ENCODE measurements at places on chromosomes 2 and 18.

- DNase-seq, result peak; percentile 46
These were observed 14.9 kb downstream of the ITGA6 start for GRCh38 chr2:172442072-172442895.

DNA sequence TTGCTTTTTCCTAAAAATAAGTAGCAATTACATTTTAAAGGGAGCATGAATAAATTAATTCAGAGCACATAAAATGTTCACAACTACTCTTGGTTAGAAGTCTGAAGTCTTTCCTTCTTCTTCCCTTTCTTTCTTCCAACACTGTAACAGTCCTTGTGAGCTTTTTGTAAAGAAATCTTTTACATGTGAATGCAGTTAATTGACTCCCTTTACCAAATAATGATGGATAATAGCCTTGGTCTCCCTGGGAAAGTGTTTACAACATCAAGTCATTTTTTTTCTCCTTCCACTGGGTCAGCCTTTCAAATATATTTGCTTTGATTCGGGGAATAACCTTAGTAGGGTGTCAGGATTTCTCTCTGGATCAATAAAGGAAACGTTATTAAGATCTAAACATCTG, 39.1 kb downstream of the CALCRL start:
- no peak for DNase-seq

GRCh38 chr2:19541884-19542283, 183.5 kb upstream of the OSR1 start:
- no peak for DNase-seq

- DNase-seq, result no peak
These were observed 107.4 kb upstream of the ACAA2 start for GRCh38 chr18:49920731-49921130.

- no peak for DNase-seq
These were observed 137.5 kb downstream of the UBR3 start for GRCh38 chr2:169964740-169965139.

GRCh38 chr2:149662556-149662955, 75.0 kb upstream of the MMADHC start:
- DNase-seq, result no peak

DNA sequence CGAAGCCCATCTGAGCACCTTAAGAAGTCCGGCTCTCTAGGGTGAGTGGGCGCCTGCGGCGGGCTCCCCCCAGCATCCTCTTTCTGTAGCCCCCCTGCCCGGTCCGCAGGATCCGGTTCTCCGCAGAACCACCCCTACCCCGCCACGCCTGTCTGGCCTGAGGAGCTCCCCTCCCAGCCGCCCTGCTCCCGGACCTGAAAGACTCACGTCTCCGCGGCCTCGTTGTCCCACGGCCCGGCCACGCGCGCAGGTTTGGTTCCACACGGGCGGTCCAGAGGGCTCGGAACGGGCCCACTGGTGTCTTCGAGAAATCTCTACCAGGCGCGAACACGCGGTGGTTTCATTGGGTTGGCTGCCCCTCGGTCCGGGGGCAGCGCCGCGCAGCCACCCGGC, 237 bp downstream of the SLC39A6 start:
- DNase-seq, result no peak

DNA sequence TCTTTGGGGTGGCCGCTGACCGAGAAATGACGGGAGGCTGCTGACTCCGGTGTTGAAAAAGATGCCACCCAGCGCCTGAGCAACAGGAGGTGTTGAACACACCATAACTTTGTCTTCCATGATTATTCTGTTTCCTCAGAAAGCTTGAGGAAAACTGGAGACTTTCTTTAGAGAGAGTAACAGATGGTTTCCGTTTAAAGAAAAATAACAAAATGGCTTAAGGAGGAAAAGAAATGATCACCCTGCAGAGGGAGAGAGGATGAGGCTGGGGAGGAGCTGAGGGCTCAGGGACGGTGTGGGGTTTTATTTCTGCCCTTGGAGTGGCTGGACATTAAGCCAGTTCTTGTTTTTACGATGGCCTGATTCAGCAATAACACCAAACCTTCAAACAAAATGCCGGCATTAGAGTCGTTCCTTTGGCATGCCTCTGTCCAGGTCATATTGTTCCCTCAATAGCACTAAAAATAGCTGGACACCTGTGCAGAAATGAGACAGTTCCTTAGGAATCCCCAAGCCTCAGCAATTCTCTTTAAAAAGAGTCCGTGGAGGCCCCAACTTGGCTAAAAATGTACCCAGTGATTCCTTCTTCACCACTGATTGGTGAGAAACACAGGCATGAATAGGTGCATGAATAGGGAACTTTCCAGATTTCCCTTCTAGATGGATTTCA, 182.4 kb downstream of the ALPK2 start:
- no peak for DNase-seq

- no peak for DNase-seq
These were observed 70.3 kb downstream of the IKZF2 start for GRCh38 chr2:213080969-213081617.

DNA sequence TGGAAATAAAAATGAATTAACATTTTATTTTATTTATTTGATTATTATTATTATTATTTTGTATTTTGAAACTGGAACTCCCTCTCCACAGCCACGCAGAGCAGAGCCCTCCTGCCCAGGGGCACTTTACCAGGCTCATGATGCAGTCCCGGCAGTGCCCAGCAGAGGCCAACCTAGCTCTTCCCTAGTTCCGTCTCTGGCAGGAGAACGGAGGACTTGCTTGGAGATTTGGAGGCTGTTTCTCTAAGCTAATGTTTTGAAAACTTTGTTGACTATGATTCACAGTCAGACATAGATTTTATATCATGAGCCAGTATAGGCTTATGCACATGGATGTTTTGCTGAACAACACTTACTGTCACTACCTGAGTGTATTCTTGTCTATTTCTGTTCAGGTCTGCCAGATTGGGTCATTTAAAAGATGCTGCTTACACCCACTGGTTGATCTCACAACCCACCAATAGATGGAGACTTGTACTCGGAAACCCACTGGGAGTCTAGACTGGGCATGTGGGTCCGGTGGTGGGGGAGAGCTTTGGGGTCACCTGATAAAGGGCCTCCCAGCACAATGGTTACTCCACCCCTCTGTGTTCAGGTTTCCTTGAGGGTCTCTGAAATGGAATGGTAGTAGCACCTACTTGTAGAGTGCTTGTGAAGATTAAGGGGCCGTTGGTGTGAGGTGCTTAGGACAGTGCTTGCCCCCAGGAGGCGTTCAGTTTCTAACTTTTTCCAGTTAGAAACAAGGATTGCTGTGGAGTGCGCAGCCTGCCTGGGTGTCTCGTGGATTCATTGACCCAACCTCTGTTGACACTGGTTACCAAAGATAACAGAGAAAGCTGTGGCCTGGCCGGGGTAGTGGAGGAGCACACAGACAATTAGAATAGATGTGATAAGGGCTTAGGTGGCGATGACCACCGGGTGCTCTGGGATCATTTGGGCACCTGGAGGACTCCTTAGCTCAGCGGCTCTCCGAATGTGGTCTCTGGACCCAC, 177.3 kb downstream of the HAUS1 start:
- DNase-seq, result peak; percentile 35

DNA sequence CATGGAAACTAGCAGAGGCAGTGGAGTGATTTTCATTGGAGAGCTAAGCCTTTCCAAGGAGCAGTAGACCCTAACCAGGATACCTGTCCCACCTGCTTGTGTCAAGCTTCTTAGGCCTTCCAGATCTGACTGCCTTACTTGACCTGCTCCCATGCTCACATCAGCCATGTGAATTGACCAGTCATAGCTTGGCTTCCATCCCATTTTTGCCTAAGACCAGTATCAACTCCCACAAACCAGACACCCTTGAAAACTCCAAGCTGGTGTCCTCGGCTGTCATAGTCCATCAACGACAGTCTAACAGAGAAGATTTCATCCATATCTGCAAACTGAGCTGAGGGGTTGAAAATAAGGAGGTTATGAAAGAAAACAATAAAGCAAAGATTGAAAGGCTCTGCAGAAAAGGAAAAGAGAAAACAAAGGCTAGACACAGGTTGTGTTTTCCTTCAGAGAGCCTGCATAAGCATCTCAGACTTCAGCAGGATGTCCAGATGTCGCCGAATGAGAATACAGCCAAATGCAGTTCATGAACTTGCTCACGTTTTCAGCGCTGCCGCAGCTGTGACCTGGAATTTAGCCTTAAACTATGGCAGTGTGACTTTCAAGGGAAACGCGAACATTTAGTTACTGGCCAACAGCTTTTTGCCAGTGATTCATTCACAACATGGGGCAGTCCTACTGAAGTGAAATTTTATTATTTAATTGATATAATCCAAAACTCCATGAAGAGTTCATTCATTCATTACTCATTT, 868.1 kb upstream of the ID2 start:
- no peak for DNase-seq

- no peak for DNase-seq
These were observed 29.0 kb upstream of the RPL37A start for GRCh38 chr2:216469661-216470060.

DNA sequence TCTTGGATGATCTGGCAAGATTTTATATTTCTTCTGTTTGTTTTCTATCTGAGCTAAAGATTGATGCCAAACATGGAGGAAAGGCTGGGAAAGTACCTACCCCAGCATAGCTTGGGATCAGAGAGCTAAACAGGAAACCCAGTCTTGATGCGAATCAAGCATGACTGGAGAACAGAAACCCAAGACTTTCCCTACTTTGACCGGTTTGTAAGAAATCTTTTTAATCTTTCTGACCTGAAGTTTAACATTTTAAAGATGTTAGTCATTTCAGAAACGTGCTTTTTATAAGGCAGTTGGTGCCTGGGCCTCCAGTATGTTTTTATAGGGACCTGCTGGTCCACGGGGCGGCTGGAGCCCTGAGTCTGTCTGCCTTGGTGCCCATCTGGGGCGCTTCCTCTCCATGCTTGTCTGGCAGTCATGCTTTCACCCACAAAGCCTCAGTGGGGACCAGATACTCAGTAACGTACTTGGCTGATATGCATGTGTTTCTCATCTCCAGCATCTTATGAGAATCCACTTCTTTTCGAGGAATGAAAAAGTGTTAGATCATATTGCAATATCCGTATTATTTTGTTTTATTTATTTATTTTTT, 266.5 kb downstream of the PTGR3 start:
- DNase-seq, result no peak

DNA sequence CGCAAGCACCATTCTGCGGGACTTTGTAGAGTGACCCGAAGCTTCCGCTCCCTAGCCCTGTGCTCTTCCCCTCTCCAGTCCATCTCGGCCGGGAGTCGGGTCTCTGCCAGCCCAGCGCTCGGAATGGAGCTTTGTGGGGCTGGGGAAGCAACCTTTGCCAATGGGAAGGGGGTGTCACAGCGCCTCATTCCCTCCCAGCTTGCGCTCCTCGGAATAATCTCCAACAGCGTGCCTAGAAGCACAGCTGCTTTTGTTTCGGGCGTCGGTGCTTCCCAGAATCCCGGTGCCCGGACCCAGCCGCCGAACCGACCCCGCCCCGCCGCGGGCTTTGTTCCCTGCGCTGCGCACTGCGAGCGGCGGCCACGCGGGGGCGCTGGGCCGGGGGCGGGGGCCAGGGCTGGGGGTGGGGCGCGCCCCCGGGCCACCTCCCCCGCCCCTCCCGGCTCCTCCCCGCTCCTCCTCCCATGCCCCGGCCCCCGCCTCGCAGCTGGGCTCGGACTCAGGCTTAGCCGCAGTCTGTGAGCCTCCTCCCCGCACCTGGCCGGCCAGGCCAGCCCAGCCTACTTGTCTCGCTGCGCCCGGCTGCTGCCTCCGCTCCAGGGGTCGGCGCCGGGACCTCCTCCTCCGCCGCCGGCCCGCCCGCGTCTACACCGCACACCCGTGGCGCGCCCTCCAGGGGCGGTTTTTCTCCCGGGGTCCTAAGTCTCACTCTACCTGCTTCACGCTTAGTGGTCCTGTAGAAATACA, 77.7 kb upstream of the SMAD2 start:
- DNase-seq, result no peak

DNA sequence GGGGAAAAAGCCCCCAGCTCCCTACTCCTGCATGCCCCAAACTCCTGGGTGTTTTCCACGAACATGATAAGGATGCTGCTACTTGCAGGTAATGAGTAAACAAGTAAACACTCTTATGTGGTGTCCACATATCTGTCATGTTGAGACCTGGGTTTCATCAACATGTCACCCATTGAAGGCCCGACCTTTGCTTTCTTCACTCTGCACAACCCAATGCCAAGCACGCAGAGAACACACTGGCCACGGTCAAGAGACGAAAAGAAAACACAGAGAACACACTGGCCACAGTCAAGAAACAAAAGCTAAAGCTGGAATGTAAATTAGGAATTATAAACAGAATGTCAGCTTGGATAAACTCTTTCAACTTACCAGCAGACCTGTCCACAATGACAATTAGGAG, 143.1 kb downstream of the TTC32 start:
- DNase-seq, result no peak

DNA sequence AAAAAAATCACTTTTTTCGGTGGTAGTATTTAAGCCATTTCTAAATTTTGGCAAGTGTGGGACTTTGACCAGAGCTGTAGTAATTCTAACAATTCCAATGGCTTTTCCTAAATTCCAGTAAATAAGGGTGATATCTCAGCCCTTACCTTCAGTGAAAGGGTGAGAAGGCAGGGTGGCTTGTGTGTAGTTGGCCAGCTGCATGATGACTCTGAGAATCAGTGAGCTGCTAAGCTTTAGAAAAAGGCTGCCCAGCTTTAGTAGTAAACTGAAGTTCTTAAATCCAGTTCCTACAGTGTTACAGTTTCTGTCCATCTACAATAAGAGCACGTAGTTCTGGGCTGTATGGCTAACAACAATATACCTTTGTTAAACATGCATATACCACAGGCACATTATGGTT, 42.0 kb downstream of the OXER1 start:
- DNase-seq, result no peak

DNA sequence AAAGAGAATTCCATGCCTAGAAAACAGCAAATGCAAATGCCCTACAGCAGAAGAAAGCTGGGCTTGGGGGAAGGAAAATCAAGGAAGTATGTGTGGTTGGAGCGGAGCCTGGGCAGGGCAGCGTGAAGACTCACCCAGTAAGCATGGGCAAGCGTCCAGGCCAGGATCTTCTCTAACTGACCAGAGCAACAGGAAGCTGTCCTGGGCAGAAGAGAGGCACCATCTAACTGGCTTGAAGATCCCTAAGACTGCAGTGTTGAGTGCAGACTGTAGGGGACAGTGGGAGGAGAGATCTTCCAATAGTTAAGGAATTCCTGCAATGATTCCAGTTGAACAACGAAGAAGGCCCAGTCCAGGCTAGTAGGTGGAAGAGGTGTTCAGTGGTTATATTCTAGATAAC, 57.9 kb downstream of the NXPH2 start:
- no peak for DNase-seq

GRCh38 chr2:60676706-60677330, 79.2 kb upstream of the PAPOLG start:
- no peak for DNase-seq
